Urinary bladder (tissue), 4 donors: ENCODE measurements at places on chromosomes 7 and 10. TPM values are rescaled to one million over a fixed set of nuclear protein-coding genes. Genes with fewer than 3 reads are reported as not detected.
A peak's percentile ranks its signal among the peaks of the same experiment; 100 is the strongest.

GPC2 gene
- total RNA-seq, result 3.7 TPM

AMZ1 gene
- 0.11 TPM for total RNA-seq

CLDN3 gene
- 0.21 TPM for total RNA-seq

RHOBTB1 gene
- 45.8 TPM for total RNA-seq

NYAP1 gene
- total RNA-seq, result 1.6 TPM

CDH23 gene
- 9.9 TPM for total RNA-seq

- no peak for DNase-seq
Measured at GRCh38 chr7:122803323-122803722, 82.9 kb downstream of the CADPS2 start.

- DNase-seq, result no peak
Measured at GRCh38 chr7:99326408-99326782, 697 bp downstream of the ARPC1A start.

GRCh38 chr7:33039257-33039902 is 23.2 kb downstream of the NT5C3A start:
- no peak for DNase-seq

DNA sequence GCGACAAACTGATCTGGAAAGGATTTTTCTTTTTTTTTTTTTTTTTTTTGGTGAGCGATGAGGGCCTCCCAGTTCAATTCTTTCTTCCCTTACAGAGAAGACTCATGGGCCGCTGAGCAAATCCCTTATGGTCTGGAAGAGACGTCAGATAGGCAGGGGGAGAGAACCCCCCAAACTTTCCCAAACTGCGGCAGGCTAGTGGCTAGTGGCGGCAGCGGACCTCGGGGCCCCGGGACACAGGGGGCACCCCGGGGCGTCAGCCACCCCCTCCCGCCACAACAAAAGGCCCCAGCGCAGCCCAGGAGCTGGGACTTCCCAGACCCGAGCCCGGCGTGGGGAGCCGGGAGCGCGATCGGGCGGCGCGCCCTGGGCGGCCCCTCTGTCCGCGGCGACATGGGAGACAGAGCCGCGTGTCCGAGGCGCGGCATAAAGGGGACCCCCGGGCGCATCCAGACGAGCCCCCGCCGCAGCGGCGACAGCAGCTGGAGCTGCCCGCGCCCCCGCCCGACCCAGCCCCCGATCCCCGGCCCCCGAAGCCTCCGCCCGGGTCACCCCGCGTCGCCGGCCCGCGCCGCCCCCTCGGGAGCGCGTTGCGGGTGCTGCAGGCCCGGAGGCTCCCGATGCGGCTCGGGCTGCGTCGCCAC is 755 bp downstream of the FAM171A1 start:
- DNase-seq, result no peak

DNA sequence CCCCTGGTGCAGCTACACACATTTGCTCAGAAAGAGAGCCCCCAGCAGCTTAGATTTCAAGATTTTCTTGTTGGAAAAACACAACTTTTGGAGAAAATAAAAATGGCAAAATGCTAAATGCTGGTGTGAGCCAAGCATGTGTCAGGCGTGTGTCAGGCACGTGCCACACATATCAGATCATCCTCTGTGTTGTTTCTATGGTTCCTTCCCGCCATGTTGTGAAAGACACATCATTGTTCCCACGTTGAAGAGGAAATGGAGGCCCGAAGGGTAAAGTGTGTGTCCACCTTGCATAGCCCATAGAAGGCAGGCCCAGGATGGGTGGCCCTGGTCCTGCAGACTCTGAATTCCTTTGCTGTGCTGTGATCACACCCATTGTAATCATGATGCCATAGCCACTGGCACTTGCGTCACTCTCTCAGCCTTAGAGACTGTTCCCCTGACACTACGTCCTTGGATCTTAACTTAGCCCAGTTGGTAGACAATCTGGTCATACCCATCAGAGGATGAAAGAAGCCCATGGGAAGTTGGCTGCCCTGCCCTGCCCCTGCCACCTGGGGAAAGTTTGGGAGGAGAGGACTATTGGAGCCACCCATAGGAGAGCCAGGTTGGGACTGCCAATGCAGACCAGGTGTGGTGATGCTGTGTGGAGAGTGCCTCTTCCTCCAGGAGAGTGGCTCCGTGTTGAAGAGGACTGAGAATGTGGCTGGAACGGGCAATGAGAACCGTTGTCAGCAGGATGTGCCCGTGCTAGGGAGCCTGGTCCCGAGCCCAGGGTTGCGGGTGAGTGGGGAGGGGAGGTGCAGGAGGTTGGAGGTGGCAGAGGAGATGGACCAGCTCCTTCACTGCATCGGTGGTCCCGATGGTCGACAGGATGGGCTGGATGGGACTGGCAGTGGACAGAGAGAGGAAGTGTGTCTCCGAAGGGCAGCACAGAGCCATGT is 65.6 kb upstream of the IGFBP3 start:
- DNase-seq, result no peak

DNA sequence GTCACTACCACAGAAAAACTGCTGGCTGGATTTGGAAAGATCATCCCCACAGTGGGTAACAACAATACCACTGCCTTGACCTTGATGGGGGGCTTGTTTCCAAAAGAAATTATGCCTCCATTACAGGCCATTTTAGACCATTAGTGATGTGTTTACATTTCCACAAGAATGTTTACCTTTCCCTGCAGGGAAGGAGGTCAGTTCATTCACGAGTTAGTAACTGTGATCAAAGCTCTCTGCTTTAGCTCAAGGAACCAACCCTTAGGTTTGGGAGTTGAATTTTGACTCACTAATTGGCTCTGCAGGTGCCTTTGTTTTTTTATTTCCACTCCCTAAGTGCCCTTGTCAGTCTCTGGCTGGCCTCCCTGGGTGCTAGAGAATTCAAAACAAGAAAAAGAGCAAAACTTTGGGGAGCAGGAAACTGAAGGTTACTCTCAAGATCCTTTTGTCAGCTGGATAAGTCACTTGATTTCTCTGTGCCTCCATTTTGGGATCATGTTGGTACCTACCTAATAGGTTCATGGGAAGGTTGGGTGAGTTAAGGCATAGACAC is 41.1 kb upstream of the NUPR2 start:
- DNase-seq, result no peak

- DNase-seq, result no peak
Measured at GRCh38 chr7:64618785-64619456, 47.0 kb upstream of the ZNF107 start.

GRCh38 chr10:49408519-49409306 is 12.8 kb upstream of the DRGX start:
- DNase-seq, result no peak

DNA sequence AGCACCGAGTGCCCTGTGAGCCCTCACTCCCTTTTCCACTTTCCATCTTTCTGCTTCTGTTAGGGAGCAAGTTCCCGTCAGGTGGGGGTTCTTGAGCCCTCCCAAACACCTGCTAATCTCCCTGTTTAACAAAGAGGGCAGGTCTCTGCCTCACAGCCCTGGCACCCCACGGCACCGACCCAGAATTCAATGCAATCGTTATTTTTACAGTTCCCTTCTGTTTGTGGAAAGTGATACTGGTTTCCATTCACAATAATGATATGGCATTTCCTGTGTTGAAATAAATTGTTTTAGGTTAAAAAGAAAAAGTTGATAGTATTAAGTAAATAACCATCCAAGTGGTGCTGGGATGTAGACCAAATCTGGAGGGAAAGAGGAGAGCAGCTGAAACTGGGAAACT is 38.8 kb upstream of the SLC29A3 start:
- DNase-seq, result no peak

GRCh38 chr10:48457949-48458661 is 146.8 kb downstream of the ARHGAP22 start:
- DNase-seq, result no peak

GRCh38 chr10:89555688-89556445 is 20.5 kb upstream of the SLC16A12 start:
- no peak for DNase-seq

DNA sequence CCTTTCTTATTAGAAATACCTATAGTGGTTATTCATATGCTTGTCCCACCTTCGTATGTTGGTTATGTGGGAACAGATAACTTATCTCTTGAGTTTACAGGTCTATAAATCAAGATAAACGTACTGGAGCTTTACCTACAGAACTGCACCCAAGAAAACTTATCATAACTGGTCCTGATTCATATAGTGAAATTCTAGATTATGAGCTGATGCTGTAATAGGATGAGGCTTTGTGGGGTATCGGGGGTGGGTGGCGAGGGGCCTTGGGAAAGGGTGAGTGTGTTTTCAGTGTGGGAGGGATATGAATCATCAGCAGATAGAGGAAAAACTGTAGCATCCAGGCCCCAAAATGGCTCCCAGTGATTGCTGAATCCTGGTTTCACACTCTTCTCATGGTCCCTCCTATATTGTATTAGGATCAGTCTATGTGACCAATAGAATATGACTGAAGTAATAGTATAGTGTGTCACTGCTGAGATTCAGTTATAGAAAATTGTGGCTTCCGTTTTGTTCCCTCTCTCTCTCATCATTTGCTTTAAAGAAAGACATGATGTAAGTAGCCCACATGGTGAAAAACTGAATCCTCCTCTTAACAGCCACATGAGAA is 706.8 kb upstream of the LRRTM3 start:
- DNase-seq, result no peak

- DNase-seq, result peak; percentile 25
Measured at GRCh38 chr10:104824380-104825006, 183.4 kb downstream of the SORCS3 start.

DNA sequence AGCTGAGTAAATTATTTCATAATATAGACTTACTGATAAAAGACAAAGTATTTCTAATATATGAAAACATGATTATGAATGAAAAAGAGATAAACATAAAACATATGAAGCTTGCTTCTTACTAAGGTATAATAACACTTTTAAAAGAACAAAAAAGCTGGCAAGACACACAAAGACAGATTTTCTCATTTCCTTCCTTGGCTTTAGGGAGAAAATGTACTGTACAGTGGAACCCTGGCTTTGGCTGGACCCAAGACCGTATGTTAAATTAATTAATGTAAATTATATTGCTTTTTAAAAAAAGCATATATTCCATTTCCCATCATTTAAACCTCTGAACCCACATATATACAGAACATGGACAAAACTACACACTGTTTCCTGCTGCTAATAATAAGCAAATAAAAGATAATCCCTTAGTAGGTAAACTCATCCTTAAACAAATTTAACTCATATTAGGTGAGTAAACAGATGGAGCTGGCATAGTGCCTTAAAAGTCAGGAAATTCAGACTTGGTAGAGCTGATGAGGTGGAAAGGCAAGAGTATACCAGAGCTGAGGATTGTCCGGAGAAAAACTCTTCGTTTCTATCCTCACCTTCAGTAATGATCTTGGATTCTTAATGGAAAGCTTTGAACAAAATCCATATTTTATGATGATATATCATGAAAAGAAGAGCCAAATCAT is 1016.4 kb upstream of the KCND2 start:
- DNase-seq, result no peak

- no peak for DNase-seq
Measured at GRCh38 chr10:79355420-79356017, 8.2 kb downstream of the PPIF start.

GRCh38 chr7:95470452-95470851 is 15.3 kb upstream of the ASB4 start:
- no peak for DNase-seq

DNA sequence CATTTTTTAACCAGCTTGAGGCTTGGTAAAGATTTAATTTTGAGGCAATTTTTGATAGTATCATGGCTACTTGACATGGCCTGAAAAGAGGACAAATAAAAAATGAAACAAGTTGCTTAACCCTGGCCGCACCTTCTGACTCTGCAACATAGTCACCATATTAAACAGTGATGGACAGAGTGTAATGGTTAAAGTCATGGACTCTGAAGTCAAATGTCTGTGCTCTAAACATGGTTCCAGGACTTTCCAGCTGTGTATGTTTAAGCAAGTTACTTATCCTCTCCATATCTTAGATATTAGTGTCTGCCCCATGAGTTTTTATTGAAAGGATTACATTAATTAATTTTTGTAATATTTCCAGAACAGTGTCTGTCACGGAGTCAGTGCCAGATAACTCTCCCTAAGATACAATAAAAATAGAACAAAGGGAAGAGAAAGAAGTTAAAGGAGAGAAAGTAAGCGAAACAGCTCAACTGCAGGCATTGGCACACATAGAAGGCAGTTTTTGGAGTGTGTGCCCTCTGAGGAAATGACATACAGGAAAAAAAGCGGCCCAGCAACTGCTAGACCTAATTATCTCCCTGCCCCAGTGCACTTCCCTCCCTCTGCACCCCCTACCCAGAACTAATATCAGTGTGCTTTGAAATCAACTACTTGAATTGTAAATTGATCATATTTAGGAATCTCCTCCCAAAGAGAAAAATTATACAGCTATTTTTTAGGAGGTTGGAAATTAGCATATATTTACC is 65.3 kb downstream of the MACC1 start:
- DNase-seq, result no peak

DNA sequence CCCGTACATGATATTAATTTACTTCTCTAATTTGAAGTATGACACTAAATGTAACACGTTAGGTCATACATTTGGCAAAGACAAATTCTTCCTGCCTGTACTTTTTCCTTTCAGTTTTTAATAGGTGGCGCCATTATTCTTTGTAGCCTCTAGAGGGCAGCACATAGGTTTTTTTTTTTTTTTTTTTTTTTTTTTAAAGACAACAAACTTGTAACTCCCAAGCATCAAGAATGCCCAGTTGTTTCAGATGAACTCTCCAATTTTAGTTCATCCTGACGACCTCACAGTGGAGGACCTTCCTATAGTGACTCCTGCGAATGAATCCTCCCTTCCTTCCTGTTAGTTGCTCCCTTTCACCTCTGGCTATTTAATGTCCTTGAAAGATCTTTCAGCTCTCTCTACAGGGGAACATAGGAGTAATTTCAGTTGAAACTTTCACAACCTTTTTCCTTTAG is 139.3 kb upstream of the HDAC9 start:
- DNase-seq, result no peak

DNA sequence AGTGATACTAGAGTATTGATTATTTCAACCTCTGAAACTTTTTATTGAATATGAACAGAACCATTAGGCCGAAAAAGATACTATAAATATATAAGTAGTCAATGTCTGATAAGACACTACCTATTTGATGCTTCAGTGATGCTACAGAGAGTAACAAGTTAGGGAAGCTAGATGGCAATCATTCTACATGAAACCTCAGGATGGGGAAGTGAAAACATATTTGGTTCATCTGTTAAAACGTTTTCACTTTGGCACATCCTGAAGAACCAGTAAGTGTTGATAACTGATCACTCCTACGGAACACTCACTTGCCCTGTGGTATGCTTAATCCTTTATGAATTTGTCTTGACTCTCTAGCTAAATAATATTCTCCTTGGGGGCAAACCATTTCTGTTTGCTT is 1064.9 kb downstream of the NXPH1 start:
- no peak for DNase-seq

DNA sequence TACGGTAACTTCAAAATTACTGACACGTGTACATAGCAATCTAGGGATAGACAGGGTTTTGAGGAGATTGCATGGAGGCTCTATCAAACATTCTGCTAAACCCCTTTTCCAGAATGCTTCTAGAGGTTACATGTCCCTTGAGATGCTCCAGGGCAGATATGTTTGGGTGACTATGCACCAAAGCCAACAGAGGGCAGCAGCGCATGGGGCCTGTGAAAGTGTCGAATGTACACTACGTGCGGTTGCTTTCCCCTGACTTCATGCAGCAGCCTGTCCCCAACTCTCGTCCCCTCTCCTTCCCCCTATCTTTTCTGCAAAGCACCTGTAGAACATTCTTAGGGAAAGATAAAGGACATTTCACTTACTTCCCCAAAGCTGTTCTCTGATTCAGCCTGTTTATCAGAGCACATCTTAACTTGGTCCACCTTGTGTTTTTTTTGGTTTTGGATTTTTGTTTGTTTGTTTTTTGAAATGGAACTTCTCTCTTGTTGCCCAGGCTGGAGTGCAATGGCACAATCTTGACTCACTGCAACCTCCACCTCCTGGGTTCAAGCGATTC is 90.2 kb downstream of the UBE3C start:
- no peak for DNase-seq
